ENCODE measurements at places on chromosomes 2 and 18.

GRCh38 chr2:222433332-222434173, 9.2 kb downstream of the SGPP2 start:
- no peak for DNase-seq

DNA sequence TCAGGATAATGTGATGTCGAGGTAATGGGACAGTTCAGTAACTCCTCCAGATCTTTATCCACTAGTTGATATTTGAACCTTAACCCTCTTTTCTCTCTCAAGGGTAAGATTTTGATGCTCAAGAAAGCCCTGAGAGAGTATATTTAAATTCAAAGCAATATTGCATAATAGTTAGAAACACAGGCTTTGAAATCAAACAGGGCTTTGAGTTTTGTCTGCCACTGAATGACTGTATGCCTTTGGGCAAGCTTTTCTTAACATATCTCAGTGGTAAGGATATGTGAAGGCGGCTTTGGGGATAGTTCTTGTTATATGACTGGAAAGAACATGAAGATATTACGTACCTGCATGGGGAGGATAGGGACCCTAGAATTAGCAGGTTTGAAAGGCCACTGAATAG, 11.1 kb downstream of the ITPRID2 start:
- DNase-seq = no peak

- peak; percentile 93 for DNase-seq
Observed at GRCh38 chr18:79378536-79379250, 17.0 kb upstream of the NFATC1 start.

DNA sequence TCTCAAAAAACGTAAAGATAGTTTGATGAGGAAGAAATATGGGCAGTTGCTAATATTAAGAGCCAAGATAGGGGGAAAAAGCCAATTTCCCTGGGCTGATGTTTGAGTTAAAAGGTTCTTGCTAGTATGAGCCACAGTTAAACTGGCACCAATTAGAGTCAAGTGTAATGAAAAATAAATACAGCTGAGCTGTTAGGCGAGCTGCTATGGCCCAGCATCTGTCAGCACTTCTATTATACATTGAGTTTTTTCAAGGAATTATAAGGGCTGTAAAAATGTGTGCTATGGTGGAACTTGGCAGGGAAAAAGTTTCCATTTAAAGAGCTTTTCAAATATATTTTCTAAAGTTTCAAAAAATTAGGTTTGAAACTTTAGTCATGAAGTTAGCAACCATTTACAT, 279.6 kb downstream of the CYRIA start:
- no peak for DNase-seq

DNA sequence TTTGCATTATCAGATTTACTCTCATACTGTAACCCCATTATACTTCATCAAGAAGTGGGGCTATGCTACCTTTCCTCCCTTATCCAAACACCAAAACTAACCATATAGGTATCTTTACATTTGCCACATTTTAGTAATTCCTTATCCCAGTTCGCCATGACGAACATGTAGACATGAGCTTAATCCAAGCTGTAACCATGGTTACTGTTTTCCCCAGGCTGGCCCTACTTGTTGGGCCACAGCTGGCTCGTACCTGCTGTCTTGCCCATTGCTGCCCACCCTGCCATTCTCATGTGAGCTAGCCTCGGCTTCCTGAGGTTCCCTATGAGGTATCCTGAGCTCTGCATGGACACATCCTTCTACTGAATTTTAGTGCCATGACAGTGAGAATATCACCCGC, 117.7 kb downstream of the PARD3B start:
- no peak for DNase-seq

- DNase-seq = no peak
Observed at GRCh38 chr2:66840321-66841002, 405.5 kb downstream of the MEIS1 start.

DNA sequence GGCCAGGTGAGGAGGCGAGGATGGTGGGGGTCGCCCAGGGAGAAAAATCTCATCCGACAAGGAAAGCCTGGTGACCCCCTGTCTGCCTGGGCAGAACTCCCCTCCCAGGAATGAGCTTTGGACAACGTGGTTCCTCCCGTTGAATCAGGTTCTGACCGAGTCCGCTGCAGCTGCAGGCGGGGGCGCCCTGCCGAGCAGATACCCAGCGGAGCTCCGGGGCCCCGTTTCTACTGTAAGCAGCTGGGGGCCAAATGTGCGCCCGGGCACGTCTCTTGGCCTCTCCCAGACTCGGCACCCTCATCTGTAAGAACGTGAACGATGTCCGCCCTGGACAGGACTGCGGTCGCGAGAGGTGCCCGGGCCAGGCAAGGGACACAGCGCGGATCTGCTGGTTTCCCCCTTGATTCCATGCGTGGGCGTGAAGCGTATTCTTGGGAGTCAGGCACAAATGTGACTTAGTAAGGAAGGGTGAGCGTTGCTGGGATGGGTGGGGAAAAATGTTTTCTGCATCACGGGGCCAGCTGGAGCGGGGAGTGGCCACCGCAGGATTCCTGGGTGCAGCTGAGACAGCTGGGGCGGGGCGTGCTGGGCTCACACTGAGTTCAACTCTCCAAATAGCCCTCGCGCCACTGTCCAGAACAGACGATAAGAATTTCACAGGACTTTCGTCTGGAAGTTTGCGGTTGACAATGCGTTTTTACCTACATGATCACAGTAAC, 20.2 kb upstream of the TUBB6 start:
- DNase-seq = no peak

DNA sequence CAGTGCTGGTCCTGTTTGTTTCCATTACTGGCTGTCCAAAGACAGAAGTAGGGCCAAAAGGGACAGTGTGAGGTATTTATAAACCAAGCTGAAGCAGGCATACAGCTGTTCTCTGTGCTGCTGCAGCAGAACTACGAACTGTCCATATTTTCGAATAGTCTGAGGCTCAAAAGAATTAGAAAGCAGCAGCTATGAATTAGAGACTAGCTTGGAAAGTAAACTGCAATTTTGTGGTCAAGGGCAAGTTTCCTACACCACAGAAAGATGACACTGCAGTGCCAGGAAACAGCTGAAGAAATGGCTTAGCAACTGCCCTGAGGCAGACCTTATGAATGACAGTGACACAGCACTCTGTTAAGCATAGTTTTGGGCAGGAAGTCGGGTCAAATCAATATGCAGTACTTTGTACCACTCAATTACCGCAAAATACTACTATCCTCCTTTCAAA, 125.3 kb downstream of the TMEM131 start:
- no peak for DNase-seq

- no peak for DNase-seq
Observed at GRCh38 chr2:213149294-213149875, 2.0 kb downstream of the IKZF2 start.

- DNase-seq = no peak
Observed at GRCh38 chr2:116582850-116583249, 1231.6 kb upstream of the DDX18 start.

DNA sequence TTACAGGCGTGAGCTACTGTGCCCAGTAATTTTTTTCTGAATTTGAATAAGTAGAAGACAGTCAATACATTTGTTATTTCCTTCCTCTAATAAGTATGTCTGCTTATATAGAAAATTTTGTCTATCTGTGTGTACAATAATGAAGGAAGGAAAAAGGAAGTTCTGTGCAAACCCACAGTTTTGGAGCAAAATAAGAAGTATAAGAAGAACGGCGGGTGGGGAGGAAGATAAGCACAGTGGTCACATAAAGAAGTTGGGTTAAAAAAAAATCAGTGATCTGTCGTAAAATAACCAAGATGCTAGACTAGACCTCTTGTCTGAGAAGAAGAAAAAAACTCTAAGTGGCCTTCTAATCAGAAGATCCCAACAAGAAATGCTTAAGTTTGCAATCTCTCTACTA, 20.2 kb downstream of the MGAT4A start:
- no peak for DNase-seq

DNA sequence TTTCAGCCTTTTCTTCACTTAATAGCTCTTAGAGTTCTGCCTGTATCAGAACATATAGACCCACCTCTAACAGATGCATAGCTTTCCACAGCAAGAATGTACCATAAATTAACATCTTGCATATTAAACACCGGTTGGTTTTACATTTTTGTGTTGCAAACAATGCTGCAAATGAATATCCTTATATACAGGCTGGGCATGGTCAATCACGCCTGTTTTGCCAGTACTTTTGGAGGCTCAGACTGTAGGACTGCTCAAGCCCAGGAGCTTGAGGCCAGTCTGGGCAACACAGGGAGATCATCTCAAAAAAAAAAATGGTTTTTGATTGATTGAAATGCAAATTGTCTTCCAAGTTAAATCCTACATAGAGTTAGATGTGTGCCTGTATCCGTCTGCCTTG, 1.5 kb upstream of the LCT start:
- DNase-seq = no peak

- no peak for DNase-seq
Observed at GRCh38 chr2:215429424-215429823, 6.4 kb downstream of the FN1 start.

- DNase-seq = no peak
Observed at GRCh38 chr2:159620796-159621195, 4.4 kb upstream of the BAZ2B start.

DNA sequence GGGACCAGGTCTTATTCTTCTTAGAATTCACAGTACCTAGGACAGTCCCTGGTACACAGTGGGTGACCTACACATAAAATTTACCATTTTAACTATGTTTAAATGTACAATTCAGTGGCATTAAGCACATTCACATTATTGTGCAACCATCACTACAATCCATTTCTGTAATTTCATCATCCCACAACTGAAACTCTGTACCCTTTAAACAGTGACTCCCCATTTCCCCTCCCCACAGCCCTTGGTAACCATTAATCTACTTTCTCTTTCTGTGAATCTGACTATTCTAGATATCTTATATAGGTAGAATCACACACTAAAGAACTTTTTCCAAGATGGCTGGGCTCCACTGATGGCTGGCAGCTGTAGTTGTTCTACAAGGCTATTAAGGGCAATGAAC, 41.6 kb downstream of the GFPT1 start:
- DNase-seq = no peak

- no peak for DNase-seq
Observed at GRCh38 chr2:69030800-69031428, 17.9 kb downstream of the ANTXR1 start.

Measured in activated CD8-positive, alpha-beta memory T cell treated with anti-CD3 and anti-CD28 coated beads for 24 hours (primary cell).